ENCODE measurements at places on chromosomes 4 and X.
A peak's percentile ranks its signal among the peaks of the same experiment; 100 is the strongest.

- DNase-seq: peak; percentile 38
Observed at GRCh38 chr4:182492423-182492822, 249.2 kb downstream of the TENM3 start.

- no peak for DNase-seq
Observed at GRCh38 chr4:139841464-139842195, 176.0 kb downstream of the MGST2 start.

- no peak for DNase-seq
Observed at GRCh38 chr4:118983293-118983692, 94.6 kb downstream of the SYNPO2 start.

GRCh38 chr4:15550491-15550890 lies 80.8 kb downstream of the CC2D2A start:
- no peak for DNase-seq

DNA sequence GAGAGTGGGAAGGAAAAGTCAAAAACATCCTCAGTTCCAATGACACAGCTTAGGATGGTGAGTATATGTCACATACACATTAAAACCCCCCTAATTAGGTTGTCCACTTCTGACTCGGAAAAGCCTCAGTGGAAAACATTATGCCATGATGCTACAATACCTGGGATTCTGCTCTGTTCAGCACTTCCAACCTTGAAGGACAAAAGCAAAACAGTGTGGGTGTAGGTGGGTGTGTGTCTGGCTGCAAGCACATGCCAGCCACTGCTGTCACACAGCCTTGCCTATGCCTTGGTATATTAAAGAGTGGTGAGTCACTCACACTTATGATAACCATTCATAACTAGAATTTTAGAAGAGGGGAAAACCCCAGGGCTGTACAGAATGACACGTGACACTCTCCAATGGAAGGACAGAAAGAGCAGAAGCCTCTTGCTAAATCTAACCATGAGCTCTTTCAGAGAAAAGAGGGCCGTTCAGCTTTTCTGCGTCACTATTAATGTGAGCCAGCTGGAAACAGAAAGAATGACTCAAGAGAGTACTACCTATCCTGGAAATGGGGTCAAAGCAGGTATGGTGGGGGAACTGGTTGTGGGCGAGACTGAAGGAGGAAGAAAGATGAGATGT lies 159.6 kb downstream of the TET2 start:
- DNase-seq: no peak

- no peak for DNase-seq
Observed at GRCh38 chrX:79078114-79078513, 66.4 kb upstream of the GPR174 start.

GRCh38 chr4:48079972-48080391 lies 54.1 kb downstream of the TXK start:
- DNase-seq: peak; percentile 69

- DNase-seq: no peak
Observed at GRCh38 chr4:78613522-78614321, 62.2 kb downstream of the ANXA3 start.

GRCh38 chrX:74251006-74251930 lies 52.7 kb upstream of the ZCCHC13 start:
- DNase-seq: no peak

GRCh38 chr4:38868059-38868960 lies 704 bp downstream of the FAM114A1 start:
- DNase-seq: no peak

All from non-pigmented ciliary epithelial cell (primary cell).